ENCODE measurements at places on chromosomes 11 and 22. TPM values are rescaled to one million over a fixed set of nuclear protein-coding genes. Genes with fewer than 3 reads are reported as not detected.

Gene DCHS1
- total RNA-seq, result 0.26 TPM

GRCh38 chr11:32109138-32109537, 18.3 kb downstream of the RCN1 start:
- DNase-seq, result peak; percentile 91

Gene CALCA
- not detected for total RNA-seq

Gene CYP2D6
- total RNA-seq, result 0.53 TPM

Gene PKDREJ
- total RNA-seq, result not detected

- DNase-seq, result no peak
Observed at GRCh38 chr22:41406410-41406809, 24.7 kb downstream of the TEF start.

Gene MS4A6A
- not detected for total RNA-seq

Gene CAVIN3
- 35.0 TPM for total RNA-seq

- no peak for DNase-seq
Observed at GRCh38 chr11:112294688-112295340, 34.2 kb upstream of the PLET1 start.

DNA sequence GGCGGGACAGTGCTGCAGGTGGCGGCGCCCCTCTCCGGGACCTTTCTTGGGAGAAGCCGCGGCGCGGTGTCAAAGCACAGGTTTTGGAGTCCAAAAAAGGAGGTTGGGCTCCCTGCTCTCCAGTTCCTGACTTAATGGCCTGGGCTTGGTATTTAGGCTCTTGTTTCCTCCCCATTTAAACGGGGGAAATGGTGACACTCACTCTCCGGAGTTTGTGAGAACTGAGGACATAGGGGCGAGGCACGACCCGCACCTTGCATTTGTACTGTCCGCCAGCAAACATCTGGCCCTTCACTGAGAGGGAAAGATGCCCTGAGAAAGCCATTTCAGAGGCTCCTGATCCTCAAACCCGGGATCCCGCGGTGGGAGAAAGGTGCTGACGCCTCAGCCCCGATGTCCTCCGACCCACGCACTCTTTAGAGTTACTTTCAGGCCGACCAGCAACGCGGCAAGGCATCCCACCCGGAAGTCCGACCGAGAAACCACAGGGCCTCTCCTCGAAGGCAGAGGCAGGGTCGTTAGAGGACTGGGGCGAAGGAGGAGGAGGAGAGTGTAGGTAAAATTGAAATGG, 2.9 kb upstream of the WDR74 start:
- DNase-seq, result no peak

DNA sequence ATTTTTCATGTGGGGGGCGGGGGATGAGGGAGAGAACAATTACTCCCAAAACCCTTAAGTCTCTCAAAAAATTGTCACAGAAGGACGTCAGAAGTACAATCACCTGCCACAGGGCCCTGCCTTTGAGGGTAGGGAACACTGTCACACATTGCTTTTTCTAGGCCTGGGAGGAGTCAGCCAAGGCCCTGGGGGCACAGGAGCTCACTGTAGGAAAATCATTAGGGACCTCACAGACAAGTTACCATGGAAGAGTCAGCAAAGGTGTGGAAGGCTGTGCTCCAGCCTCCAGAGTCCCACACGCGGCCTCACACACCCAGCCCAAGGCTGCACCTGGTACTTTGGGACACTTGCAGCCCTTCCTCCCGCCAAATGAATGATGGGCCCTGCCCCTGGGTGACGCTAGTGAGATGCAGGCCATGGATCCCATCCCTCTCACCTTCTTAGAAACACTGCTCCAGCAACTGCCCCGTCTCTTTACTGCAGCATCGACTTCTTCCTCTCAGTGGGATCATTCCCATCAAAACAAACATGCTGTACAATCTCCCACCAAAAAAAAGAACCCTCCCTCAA, 3.3 kb downstream of the PLEKHA7 start:
- DNase-seq, result no peak

- no peak for DNase-seq
Observed at GRCh38 chr22:39382410-39382809, 17.2 kb upstream of the TAB1 start.

GRCh38 chr11:31757260-31757835, 53.8 kb downstream of the PAX6 start:
- peak; percentile 41 for DNase-seq

Gene FXYD6
- not detected for total RNA-seq

- DNase-seq, result no peak
Observed at GRCh38 chr22:40890881-40891280, 29.0 kb upstream of the DNAJB7 start.

Gene LMNTD2
- 0.90 TPM for total RNA-seq

Gene TENM4
- 3.2 TPM for total RNA-seq

GRCh38 chr22:36244522-36245391, 5.4 kb upstream of the APOL2 start:
- DNase-seq, result no peak

DNA sequence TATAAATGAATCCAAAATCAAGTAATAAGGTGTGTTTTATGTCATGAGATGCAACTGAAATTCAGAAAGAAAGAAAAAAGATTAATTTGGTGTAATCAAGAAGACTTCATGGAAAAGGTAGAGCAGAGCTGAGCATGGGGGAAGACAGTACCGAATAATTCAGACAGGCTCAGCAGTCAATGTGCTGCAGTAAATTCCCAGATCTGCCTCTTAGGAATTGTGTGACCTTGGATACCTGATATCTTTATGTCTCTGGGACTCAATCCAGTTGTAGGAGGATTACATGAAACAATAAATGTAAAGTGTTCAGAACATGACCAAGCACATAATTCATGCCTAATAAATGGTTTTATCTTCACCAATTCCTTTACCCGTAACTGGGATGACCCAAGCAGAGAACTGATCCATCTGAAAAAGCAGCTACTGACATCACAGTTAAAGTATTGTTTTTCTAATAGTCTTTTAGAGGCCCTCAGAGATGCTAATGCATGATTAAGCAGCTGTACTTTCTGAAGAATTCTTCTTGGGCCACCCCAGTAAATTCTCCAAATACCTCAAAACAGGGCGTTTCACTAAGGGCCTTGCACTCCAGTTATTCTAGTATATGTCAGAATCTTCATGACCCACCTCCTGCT, 7.8 kb downstream of the MS4A12 start:
- DNase-seq, result no peak

DNA sequence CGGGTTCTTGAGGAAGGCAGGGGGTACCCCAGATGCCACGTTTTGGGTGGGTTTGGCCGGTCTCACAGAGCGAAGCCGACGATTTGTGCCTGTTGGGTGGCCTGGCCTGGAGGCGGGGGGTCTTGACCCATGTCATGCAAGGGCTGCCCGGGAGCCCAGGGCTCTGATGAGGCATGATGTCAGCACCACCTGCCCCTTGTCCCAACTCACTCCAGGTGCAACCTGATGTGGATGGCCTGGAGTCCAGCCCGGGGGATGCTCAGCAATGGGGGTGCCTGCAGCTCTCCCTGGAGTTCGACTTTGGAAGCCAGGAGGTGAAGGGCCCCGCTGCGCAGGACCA, 851 bp downstream of the SYT8 start:
- no peak for DNase-seq

Gene CARD10
- total RNA-seq, result 14.2 TPM

DNA sequence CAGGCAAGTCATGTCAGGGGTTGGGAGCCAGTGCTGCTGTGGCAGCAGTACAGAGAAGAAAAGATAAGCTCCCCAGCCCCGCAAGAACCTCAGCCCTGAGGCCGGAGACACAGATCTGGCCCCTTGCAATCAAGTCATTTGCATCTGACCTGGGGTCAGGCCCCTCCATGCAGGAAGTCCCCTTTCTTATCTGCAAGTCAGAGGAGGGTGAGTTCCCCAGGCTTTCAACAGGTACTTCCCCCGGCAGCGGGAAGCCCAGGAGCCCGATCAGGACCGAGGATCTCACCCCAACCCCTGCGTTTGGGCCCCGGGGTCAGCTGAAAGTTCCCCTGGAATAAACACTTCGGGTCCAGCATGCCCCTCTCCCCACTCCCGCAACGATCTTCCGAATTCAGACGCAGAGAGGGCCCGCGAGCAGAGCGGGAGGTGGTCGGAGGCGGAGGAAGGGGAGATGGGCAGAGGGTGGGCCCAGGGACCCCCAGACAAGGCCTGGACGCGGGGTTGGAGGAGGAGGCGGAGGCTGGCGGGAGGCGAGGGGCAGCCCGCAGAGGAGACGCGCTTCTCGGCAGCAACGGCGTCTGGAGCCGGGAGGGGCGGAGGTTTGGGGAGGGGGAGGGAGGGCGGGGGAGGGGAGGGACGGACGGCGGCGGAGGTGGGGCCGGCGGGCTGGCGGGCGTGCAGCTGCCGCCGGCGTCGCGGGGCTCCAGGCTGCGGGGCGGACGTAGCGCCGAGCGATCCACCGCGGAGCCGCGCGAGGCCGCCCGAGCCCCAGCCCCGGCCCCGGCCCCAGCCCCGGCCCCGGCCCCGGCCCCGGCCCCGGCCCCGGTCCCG, at the start of gene TSPAN18:
Gene TSPAN18, plus strand, starts transcription at position 680 of the 831 bp plus-strand sequence. CDS start 179,455 bp downstream, outside the sequence.
- no peak for DNase-seq

GRCh38 chr11:70156291-70157037, 46.6 kb upstream of the FADD start:
- peak; percentile 81 for DNase-seq

- peak; percentile 71 for DNase-seq
Observed at GRCh38 chr11:66317723-66318599, 1.1 kb upstream of the CD248 start.

DNA sequence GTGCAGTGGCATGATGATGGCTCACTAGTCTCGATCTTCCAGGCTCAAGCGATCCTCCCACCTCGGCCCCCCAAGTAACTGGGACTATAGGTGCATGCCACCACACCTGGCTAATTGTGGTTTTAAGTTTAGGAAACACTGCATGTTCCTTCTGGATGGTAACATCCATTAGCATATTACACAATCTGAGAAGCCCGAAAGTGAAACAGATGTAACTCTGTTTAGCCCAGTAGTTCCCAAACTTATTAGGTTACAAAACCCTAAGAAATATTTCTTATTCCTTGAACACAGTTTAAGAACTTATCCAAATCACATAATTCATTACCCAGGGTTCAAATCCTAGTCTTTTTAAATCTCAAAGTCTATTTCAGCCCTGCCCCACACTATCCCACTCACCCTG, 28.3 kb downstream of the POLDIP3 start:
- no peak for DNase-seq

Gene SLC43A3
- 3.2 TPM for total RNA-seq

GRCh38 chr22:46966495-46966845, 204.0 kb downstream of the TBC1D22A start:
- DNase-seq, result no peak

Gene MMP7
- not detected for total RNA-seq

Gene ARHGAP32
- 50.8 TPM for total RNA-seq

Gene OR8G5
- not detected for total RNA-seq

DNA sequence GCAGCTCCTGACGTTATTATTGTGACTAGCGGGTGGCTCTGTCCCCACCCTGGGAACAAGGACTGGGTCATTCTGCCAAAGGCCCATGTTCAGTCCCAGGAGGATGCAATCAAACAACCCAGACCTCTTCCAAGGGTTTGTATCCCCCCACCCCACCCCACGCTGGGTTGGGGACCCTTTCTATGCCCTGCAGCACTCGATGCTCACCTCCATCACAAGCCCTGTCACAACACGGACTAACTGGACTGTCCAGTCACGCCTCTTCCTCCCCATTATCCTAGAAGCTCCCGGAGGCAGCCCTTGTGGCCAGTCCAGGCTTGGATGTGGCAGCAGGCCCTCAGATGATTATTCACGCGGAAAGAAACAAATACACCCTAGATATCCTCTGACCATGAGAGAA, 3.7 kb downstream of the SHANK2 start:
- no peak for DNase-seq

DNA sequence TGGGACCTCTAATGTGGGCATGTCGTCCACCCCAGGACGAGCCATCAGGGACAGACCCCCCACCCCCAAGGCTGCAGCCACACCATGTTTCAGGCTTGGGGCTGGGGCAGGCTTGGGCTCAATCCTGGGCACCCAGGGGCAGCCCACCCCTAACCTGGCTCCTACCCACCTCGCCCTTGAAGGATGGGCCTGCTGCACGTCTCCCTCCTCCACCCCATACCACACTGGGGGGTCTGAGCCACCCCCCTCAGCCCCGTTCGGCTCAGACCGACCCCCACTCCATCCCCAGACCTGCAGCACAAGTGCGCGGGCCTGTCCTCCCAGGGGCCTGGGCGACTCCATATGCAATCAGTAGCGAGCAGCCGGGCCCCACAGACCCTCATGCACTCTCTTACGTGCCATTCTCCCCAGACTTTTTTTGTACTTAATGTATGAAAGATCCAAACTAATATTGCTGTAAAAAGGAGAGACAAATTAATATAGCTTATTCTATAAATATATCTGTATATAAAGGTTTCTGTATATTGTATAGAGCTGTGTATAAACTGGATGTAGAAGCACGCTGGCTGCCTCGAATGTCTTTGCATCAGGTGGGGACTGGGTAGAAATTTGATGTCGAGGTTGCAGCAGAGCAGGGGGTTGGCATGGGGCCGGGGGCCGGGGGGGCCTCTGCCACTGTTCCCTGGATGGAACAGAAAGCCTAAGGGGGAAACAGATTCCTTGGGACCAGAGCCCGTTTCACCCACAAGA, 5.8 kb upstream of the MYRF start:
- no peak for DNase-seq

DNA sequence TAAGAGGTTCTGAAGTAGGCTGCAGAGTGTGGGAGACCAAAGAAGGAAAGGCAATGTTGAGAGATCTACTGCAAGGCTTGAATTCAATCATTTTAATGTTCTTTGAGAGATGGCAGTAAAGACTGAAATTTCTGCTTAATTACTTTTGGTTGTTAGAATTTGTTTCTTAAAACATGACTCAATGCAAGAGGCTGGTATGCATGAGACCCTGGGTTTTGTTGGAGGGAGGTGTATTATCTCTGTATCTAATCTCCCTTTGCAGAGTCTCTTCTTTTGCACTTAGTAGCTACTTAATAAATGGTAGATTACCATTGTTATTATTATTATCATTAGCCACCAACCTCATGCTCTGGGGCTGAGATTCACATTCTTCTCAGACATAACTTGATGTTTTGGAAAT, 87.4 kb upstream of the DRD2 start:
- no peak for DNase-seq

- no peak for DNase-seq
Observed at GRCh38 chr11:119107538-119108145, 498 bp downstream of the C2CD2L start.

DNA sequence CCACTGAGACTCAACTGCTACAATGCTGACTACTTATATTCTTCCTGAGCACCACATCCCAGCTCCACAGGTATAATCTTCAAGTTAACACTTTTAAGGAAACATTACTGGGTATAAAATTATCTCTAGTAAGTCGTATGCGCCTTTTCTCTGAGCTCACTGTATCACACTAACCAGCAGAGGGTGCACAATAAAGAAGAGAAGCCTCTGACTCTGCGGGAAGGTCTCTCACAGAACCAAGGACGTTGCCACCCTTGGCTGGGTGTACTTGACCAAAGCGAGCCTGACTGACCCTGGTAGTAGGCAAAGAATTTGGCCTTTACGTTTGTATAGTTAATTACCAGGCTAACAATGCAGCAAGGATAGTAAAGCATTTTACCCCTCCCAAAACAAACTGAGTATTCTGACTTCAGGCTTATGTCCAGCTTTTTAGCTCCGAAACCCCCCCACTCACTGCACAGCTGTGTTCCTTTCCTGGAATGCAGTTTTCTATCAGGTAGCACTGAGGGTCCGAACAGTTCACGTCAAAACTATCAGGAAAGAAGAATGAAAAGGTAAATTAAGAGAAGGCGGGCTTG, at the start of gene BTBD18:
Gene BTBD18, minus strand, starts transcription at position 144 of the 578 bp plus-strand sequence. CDS start 631 bp downstream, outside the sequence.
- DNase-seq, result peak; percentile 58

Data from bronchial epithelial cell (primary cell).